Fibroblast of villous mesenchyme (primary cell): ENCODE measurements at places on chromosomes 1 and 21. TPM values are rescaled to one million over a fixed set of nuclear protein-coding genes. Genes with fewer than 3 reads are reported as not detected.

DNA sequence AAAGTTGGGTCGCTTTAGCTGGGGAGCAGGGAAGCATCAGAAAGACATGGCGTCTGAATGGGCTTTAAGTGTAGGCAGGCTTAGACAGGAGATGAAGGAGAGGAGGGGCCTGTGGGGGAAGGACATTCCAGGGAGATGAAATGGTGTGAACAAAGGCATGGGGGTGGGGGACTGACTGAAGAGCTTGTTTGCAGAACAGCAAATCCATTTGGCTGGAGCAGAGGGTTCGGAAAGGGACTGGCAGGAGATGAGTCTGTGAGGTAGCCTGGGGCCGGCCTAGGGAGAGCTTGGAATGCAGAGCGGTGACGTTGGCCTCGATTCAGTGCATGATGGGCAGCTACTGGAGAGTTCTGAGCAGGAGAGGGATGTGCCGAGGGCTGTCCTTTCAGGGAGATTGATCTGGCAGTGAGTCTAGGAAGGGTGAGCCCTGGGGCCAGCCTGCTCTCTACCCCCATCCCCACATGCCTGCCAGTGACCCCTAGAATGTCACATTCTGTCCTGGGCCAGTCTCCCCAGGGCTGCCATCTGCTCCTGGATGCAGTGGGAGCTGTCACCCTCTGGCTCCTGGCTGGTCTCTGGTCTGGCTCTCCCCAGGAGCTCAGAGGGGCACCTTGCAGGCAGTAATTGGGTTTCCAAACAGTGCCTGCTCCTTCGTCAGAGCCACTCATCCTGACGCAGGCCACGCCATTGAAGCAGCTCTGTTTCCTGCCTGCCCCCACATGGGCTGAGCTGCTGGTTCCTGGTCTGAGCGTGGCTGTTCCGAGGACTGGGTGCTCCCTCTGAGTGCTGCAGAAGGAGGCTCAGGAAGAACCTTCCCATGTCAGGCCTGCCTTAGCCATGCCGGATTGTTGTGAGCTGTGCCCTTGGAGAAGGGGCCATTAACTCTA, 22.3 kb upstream of the TMEM222 start:
- peak; percentile 97 for DNase-seq

GRCh38 chr1:87760155-87760554, 431.5 kb downstream of the LMO4 start:
- DNase-seq, result no peak

DNA sequence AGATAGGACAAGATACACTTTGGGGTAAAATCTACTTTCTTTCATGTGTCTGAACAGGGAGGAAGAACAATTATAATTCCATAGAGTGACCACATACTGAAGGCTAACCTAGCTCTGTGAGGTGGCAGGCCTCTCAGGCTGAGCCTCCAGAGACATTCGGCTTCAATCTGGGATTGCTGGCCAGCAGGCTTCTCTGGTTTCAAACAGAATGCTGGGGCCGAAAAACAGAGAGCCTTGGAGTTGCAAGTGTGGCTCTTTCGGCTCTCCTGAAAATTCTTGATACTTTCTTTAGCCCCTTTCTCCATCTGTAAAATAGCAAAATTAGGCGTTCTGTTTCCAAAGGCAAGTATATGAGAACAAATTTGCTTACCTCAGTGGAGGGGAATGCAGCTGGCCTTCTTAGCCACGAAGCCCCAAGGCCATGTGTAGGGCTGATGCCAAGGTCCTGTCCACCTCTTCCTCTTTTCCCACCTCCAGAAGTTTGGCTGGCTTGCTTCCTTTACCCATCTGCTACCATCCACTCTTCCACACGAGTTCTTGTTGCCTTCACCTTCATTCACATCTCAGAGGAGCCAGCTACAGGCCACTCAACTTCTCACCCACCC, 30.0 kb upstream of the UBE2U start:
- no peak for DNase-seq

DNA sequence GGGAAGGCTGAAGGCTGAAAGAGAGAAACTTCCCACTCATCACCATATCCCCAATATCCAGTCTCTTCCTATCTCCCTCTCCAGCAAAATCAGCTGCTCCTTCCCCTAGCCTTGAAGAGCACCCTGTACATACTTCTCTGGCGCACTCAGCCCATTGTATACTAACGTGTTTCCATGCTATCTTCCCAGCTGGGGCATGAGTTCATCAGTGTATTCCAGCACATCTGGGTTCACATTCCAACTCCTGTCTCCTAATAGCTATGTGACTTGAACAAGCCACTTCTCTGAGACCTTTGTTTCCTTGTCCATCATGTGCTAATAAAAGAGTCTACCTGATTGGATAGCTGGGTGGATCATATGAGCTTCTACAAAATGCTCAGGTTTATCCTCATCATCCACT, 51.1 kb upstream of the OLIG2 start:
- no peak for DNase-seq

DNA sequence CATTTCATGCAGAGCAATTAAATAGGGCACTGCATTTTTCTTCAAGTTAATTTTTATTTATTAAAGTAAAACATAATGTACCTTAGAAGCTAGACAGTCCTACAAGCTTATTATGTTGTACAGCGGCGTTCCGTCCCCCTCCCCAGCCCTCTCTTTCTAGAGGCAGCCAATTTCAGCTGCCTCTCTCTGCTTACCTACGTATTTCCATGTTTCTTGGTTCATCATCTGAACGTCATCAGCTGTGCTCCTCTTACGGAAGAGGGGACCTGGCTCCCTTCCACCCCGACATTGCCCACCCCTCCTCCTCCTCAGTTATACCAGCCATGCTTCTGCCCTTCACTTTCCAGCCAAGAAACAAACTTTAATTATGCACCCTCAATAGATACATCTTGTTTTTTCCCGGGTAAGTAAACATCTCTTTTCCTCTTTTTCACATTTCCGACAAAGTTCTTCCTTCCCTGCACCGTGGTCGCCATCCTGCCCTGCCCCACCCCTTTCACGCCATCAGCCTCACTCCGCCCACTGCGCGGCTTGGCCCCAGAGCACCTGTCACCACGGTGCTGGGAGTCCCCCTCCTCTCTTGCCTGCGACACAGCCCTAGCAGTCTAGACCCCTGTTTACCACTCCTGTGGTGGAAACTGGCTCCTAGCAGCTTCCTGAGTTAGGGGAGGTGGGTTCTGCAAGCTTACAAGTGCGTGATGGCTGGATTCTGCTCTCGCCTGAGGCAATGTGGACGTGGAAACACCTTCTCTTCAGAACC, 57.9 kb downstream of the SLC37A1 start:
- no peak for DNase-seq

DNA sequence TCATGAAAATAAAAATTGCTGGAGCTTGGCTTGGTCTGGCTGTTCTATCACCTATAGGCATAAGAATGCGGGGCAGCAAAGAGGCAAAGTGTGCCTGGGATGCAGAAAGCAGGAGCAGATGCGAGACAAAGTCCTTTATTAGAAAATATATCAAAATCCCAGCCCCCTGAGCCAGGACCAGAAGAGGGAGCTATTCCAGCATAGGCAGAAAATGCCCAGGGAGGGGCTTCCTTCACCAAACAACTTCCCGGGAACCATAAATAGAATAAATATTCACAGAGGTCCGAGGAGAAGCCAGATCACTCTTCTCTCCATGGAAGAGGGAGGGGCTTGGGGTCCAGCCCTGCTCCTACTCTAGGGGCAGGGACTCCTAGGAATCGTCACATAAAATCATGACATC, 5.0 kb downstream of the PPOX start:
- DNase-seq, result no peak

- DNase-seq, result no peak
Observed at GRCh38 chr21:36223451-36223850, 66.8 kb downstream of the DOP1B start.

GRCh38 chr1:184768467-184768866, 13.8 kb upstream of the EDEM3 start:
- DNase-seq, result no peak

DNA sequence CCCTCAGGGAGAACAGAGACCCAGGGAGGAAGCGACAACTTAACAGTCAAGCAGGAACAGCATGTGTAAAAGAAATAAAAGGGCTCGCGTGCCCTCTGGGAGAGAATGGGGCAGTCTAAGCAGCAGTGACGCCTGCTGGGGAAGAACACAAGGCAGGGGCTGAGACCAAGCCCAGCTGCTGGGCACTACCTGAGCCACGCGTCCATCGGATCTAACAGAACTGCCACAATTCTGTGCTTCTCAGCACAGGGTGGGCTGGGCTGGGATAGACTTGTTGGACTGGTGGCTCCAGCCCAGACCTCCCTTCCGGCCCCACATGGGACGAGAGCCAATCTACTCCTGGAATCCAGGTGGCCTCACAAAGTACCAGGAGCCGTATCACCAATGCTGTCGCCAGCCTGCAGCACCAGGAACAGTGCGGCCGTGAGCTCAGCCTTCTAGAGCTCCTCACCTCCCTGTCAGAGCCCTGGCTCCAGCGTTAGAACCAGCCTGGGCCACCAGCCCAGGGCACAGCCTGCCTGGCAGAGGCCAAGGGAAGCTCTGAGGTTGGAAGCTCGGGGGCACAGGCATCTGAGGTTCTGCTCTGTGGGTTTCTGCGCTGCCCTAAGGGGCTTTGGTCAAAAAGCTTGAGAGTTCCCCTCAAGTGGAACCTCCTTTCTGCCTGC, 7.4 kb downstream of the LRRC47 start:
- DNase-seq, result no peak

PBX1 gene
- total RNA-seq, result 62.8 and 67.4 TPM in 2 replicates

LHX8 gene
- total RNA-seq, result under 0.01 TPM in 1 of 2 replicates, not detected in the other

CNN3 gene
- 354 and 485 TPM in 2 replicates for total RNA-seq

GRHL3 gene
- not detected in 2 replicates for total RNA-seq

CD48 gene
- total RNA-seq, result not detected in 2 replicates

EFCAB14 gene
- total RNA-seq, result 58.3 and 64.3 TPM in 2 replicates
